ENCODE measurements at places on chromosomes 1 and 21. TPM values are rescaled to one million over a fixed set of nuclear protein-coding genes. Genes with fewer than 3 reads are reported as not detected.

DNA sequence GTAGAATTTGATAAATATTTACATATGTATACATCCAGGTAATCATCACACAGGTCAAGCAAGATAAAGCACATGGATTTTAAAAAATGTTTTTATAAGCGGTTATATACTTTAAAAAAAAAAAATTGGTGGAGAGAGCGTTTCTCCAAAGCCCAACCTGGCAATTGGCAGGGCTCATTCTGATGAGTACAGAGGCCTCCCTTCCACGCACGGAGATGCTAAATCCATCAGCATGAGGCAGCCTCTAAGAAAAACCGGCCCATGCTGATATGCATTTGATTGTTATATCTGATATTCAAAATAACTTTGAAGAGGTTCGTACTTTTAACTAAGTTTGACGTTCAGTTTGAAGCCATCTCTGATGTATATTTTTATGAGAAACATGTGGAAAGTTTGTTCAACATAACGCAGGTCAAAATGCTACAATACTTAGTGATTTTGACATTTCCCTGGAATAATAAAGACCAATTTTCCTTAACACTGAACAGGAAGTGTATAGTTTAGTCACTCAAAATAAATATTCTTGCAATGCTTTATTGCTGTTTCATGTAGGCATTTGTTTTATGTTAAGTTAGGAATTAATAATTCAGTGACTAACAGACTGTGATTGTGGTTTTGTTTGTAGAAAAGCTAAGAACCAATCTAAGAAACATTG is 151.7 kb downstream of the NR5A2 start:
- H3K4me3 ChIP-seq = no peak overlapping the region
- peak overlapping the region; percentile 84 for H3K27ac ChIP-seq
- DNase-seq = no peak

DNA sequence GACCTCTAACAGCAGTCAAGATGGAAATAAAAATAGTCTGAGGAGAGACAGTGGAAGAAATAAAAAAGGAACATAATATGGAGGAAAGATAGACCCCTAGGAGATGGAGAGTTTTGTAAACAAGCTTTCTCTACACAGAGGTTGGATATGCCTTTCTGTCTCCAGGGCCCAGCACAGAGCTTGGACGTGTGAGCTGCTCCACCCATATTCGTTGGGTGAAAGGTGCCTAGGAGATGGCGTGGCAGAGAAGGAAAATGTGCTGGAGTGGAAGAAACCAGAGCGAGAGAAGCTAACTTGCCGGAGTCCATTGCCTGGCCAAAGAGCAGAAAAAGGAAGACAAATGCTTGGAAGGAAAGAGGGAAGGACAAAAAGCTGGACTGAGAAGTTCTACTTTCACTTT is 78.3 kb upstream of the LMO4 start:
- no peaks in the 10 kb centered on the region for H3K4me1 ChIP-seq
- no peak overlapping the region for H3K4me3 ChIP-seq
- DNase-seq = no peak
- no peaks in the 10 kb centered on the region for H3K36me3 ChIP-seq
- H3K27me3 ChIP-seq = no peaks in the 10 kb centered on the region

DNA sequence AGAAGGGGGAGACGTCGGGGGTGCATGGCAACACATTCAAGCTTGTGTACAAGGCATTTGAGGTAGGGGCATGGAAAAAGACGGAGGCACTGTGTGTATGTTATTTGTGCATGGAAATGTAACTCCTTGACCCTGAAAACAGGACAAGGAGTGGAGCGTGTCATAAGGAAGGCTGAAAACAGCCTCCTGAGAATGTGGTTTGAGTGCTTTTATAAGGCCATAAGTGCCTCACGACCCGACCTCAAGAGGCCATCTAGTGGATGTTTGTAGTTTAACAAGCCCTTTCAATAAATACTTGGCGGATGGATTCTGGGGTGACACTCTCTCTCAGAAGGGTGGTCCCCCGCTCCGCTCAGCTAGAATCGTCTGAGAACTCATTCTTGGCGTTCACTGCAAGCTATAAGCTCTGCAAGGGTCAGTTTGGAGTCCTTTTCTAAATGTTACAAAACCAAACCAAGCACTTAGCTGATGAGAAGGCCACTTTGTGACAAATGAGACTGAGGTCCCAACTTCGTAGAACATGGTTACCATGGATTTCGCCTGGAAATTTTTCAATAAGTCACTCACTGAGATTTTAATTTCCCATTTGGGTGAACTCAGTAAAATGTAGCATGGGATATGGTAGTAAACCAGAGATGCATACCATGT is 38.8 kb upstream of the CLCA4 start:
- H3K27me3 ChIP-seq = no peaks in the 10 kb centered on the region
- no peak for DNase-seq
- no peak overlapping the region for H3K4me3 ChIP-seq
- H3K27ac ChIP-seq = no peak overlapping the region
- no peaks in the 10 kb centered on the region for H3K36me3 ChIP-seq
- no peaks in the 10 kb centered on the region for H3K4me1 ChIP-seq

DNA sequence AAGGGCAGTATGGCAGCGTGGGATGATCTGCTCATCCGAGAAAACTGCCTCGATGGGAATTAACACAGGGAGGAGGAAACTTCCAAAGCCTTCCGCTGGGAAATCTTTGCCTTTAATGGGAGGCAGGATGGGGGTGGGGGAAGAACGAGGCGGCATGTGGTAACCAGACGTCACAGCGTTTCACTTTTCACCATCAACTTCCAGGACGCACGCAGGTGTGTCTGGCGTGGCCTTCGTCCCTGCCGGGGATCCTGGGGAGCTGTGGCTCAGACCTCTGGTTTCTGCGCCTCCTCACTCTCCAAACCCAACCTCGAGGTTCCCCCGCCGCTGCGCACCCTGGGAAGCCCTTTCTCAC is 282 bp downstream of the RSPH1 start:
- peaks cover 18% of the 10 kb centered on the region for H3K4me1 ChIP-seq
- no peaks in the 10 kb centered on the region for H3K36me3 ChIP-seq
- H3K27me3 ChIP-seq = no peaks in the 10 kb centered on the region
- peak overlapping the region; percentile 78 for H3K4me3 ChIP-seq

GRCh38 chr1:171219346-171220080 is 28.8 kb upstream of the FMO1 start:
- H3K4me3 ChIP-seq = no peak overlapping the region
- H3K4me1 ChIP-seq = no peaks in the 10 kb centered on the region
- no peaks in the 10 kb centered on the region for H3K36me3 ChIP-seq
- no peaks in the 10 kb centered on the region for H3K27me3 ChIP-seq
- peak overlapping the region; percentile 75 for H3K27ac ChIP-seq

- H3K4me1 ChIP-seq = no peaks in the 10 kb centered on the region
- no peaks in the 10 kb centered on the region for H3K27me3 ChIP-seq
- no peaks in the 10 kb centered on the region for H3K36me3 ChIP-seq
- H3K4me3 ChIP-seq = no peak overlapping the region
These were observed 98.8 kb downstream of the GLIS1 start for GRCh38 chr1:53639996-53640700.

- H3K27me3 ChIP-seq = no peaks in the 10 kb centered on the region
- no peak for DNase-seq
- H3K27ac ChIP-seq = no peak overlapping the region
These were observed 128.0 kb downstream of the CDC42BPA start for GRCh38 chr1:227190321-227190720.

DNA sequence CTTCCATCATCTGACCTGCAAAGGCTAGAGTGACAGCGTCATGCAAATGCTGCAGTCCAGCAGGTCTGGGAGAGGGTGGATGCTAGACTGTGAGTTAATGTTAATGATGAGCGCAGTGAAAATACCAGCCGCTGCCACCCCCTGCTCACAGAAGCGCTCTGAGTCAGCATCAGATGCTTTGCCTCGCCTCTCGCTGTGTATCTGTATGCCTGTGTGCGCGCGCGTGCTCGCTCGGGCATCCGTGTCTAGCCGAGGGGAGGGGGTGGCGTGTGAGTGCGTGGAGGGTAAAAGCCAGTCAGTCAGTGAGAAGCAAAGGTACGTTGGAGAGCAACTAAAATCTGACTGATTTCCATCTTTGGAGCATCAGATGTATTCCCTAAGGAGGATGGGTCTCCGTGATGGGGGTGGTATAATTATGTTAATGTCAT is 858.7 kb downstream of the USP25 start:
- no peaks in the 10 kb centered on the region for H3K4me1 ChIP-seq
- peak overlapping the region; percentile 45 for H3K4me3 ChIP-seq
- H3K27ac ChIP-seq = peak overlapping the region; percentile 63
- H3K36me3 ChIP-seq = no peaks in the 10 kb centered on the region

- no peak overlapping the region for H3K27ac ChIP-seq
- no peaks in the 10 kb centered on the region for H3K36me3 ChIP-seq
- H3K4me3 ChIP-seq = no peak overlapping the region
- no peak for DNase-seq
- H3K4me1 ChIP-seq = no peaks in the 10 kb centered on the region
These were observed 1194.6 kb downstream of the NCAM2 start for GRCh38 chr21:22192766-22193165.

Gene IL20
- polyA plus RNA-seq = not detected

DNA sequence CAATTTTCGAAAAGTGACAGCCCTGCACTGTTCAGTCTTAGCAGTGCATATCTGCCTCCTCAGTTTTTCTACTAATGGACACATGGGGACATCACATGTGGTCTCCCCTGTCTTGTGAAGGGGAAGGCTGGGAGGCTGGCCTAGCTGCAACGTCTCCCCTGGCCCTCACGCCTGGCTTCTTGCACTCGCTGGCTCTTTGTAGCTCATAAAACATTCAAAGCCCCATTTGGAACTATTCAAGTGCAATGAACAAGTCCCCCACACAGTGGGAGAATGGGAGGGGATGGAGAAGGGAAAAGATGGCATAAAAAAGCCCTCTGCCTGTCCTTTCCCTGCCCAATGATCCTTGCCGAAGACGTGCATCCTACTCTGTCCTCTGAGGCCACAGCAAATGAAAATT is 73.6 kb downstream of the PGBD5 start:
- no peaks in the 10 kb centered on the region for H3K27me3 ChIP-seq
- no peaks in the 10 kb centered on the region for H3K4me1 ChIP-seq
- no peak overlapping the region for H3K27ac ChIP-seq
- H3K36me3 ChIP-seq = no peaks in the 10 kb centered on the region
- no peak overlapping the region for H3K4me3 ChIP-seq
- DNase-seq = no peak

Gene MPC2
- 21.0 TPM for polyA plus RNA-seq

- H3K27me3 ChIP-seq = no peaks in the 10 kb centered on the region
- peak within 1 kb of the TSS; percentile 85 for H3K4me3 ChIP-seq
- peak; percentile 100 for DNase-seq
- peak within 1 kb of the TSS; percentile 70 for H3K27ac ChIP-seq
- H3K36me3 ChIP-seq = peaks cover 3% of the 10 kb centered on the region
These were observed at the start of the genes AKR7A2 and SLC66A1 for GRCh38 chr1:19311931-19312781. Gene AKR7A2, minus strand, starts transcription at chr1:19312144. Its CDS starts 20 bp downstream, at chr1:19312124. Gene SLC66A1, plus strand, starts transcription at chr1:19312326. Its CDS starts 5,352 bp downstream, at chr1:19317678.

Gene IL12RB2
- not detected for polyA plus RNA-seq

GRCh38 chr1:19775317-19775716 is 24.4 kb downstream of the TMCO4 start:
- no peaks in the 10 kb centered on the region for H3K4me1 ChIP-seq
- H3K4me3 ChIP-seq = no peak overlapping the region
- no peak overlapping the region for H3K27ac ChIP-seq
- no peaks in the 10 kb centered on the region for H3K27me3 ChIP-seq
- DNase-seq = no peak

Gene MYCL
- polyA plus RNA-seq = 0.48 TPM

Gene C8B
- polyA plus RNA-seq = not detected

Gene ACBD3
- 26.3 TPM for polyA plus RNA-seq

Gene GSTM5
- polyA plus RNA-seq = not detected

- DNase-seq = no peak
- H3K27me3 ChIP-seq = no peaks in the 10 kb centered on the region
- peak overlapping the region; percentile 86 for H3K27ac ChIP-seq
- H3K4me1 ChIP-seq = no peaks in the 10 kb centered on the region
These were observed 149.7 kb downstream of the LYPLAL1 start for GRCh38 chr1:219323426-219323825.

Gene MMP23B
- 1.2 TPM for polyA plus RNA-seq

Gene PLEKHA6
- 3.1 TPM for polyA plus RNA-seq

DNA sequence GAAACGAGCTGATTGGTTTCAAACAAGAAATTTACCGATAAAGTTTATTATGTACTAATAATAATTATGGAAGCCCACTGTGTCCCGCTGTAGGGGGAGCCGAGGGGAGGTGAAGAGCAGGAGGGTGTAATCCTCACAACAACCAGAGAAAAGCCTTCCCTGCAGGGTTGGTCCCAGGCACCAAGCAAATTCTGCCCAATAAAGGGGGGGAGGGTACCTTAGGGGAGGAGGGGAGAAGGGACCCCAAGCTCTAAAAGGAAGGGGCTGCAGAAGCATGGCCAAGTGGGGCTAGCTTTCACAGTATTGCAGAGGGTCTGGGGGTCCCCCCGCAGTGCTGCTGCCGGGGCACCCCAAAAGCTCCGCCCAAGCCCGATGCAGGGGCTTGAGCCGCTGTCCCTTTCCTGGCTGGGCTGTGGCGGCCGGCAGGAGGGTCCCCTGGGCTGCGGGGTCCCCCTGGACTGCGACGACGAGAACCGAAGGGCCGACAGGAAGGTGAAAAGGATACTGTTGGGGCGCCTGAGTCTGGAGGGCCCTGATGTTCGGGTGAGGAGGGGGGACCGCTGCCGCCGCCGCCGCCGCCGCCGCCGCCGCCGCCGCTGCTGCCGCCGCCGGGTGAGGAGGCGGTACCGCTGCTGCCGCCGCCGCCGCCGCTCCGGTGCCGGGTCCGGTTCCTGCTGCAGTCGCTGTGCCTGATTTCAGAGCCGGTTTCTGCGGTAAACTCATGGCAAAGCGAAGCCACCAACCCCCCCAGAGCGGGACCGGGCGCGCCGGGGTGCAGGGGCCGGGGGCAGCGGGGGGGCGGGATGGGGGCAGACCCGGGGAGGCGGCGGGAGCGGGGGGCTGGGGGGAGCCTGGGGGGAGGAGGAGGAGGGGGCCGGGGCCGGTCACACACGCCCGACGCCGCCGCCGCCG is 771 bp downstream of the EIF4G3 start:
- DNase-seq = peak; percentile 72
- no peaks in the 10 kb centered on the region for H3K27me3 ChIP-seq
- H3K27ac ChIP-seq = peak overlapping the region; percentile 90
- H3K4me3 ChIP-seq = peak overlapping the region; percentile 91

DNA sequence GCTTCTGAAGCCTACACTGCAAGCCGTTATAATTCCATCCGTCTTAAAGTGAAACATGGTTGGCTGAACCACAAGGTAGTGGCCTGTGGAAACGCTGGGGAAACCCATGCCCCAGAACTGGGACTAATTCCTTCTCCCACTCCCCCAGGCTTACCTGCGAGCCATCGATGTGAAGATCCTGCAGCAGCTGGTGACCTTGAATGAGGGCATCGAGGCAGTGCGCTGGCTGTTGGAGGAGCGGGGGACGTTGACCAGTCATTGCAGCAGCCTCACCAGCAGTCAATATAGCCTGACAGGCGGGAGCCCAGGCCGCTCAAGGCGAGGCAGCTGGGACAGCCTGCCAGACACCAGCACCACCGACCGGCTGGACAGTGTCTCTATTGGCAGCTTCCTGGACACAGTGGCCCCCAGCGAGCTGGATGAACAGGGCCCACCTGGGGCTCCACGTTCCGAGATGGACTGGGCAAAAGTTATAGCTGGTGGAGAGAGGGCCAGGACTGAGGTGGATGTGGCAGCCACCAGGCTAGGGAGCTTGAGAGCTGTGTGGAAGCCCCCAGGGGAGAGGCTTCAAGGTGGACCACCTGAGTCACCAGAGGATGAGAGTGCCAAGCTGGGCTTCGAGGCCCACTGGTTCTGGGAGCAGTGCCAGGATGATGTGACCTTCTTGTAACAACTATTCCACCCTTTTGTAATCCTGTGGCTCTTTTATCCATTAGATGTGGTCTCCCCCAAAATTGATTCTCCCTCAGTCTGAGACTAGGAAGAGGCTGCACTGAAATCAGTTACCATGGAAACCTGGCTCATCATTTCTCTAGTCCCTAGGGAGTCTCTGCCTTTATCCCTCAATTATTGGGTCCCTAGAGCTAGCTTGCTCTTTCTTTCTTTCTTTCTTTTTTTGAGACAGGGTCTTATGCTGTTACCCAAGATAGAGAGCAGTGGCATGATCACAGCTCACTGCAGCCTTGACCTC is 16.7 kb downstream of the LURAP1 start:
- H3K4me1 ChIP-seq = no peaks in the 10 kb centered on the region
- no peak overlapping the region for H3K27ac ChIP-seq
- H3K27me3 ChIP-seq = no peaks in the 10 kb centered on the region
- no peak overlapping the region for H3K4me3 ChIP-seq
- H3K36me3 ChIP-seq = no peaks in the 10 kb centered on the region
